Epithelial cell of proximal tubule (primary cell): ENCODE measurements at places on chromosomes 1 and 21.

- DNase-seq = no peak
These were observed 23.8 kb upstream of the ST3GAL3 start for GRCh38 chr1:43683560-43683959.

GRCh38 chr1:175320804-175321203 is 128.2 kb upstream of the KIAA0040 start:
- no peak for DNase-seq

GRCh38 chr1:27887215-27888021 is 15.1 kb downstream of the THEMIS2 start:
- DNase-seq = no peak

DNA sequence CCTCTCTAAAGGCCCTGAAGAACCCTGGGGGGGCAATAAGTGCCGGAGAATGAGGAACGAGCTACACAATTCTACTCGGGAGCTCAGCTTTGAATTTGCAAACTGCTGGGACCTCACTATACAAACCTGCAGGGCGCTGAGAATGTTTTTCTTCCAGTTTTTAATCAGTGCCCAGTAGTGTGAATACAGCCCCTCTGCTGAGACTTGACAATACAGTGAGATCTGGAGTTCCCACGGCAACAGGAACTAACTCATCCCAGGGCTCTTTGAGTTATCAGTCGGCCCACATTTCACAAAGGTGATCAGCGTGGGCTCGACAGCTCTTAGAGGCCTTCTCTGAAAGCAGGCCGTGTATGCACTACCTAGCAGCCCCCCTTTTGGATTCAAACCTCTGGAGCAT is 41.7 kb downstream of the TMEM53 start:
- DNase-seq = no peak

DNA sequence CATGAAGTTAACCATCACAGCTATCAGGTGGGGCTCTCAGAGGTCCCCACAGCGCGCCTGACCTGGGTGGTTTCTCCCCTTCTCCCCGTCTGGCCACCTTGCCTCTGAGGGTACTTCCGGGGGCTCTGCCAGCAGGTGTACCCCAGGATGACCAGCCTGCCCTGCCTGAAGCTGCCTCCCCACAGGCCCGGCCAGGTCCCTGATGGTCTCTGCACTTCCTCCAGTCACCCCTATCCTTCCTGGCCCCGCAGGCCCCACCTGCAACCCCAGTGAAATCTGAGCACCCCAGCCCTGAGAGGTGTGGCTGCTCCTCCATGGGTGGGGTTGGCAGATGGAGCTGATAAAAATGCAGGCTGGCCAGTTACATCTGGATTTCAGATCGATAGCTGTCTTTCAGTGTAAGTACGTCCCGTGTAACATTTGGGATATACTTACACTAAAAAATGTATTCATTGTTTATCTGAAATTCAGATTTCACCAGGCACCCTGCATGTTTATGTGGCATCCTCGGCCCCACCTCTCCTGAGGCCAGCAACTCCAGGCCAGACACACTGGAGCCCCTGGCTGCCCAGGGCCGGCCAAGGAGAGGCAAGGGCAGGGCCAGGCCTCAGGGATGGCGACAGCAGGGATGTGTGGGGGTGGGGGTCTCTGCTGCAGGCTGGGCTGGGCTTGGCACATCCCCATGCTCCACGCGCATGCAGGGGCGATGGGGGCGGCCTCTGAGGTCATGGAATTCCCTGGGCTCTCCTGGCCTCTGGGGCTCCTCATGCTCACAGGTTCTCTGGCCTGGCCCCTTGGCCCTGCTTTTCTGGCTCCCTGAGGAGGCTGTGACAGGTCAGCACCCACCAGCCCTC is 25.1 kb downstream of the LRRC3 start:
- no peak for DNase-seq

- no peak for DNase-seq
These were observed 6.9 kb downstream of the AHCYL1 start for GRCh38 chr1:109991400-109991925.

DNA sequence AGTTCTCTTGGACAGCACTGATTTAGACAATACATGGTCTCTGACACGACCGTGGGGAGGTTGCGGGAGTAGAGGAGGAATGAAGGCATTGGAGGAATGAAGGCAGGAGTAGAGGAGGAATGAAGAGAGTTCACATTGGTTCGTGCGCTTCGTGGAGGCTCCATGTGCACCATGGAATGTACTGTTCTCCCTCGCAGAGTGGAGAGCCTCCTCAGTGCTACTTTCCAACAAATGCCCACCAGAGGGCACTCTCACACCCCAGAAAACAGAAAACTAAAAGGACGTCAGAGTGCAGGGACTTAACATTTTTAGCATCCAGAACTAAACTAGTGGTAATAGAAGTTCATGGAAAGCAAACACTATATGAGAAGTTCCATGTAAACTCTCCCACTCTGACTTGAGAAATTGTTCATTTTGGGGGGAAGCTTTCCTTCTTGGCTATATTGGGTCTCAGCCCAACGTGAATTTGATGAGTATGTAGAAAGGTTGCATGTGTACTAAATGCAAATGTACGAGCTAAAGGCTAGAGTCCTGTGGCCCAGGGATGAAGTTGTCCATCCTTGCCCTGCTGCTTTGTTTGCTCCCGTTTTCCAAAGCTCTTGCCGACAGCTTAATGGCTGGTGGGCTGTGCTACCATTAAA is 211.6 kb downstream of the LMX1A start:
- DNase-seq = peak; percentile 7

DNA sequence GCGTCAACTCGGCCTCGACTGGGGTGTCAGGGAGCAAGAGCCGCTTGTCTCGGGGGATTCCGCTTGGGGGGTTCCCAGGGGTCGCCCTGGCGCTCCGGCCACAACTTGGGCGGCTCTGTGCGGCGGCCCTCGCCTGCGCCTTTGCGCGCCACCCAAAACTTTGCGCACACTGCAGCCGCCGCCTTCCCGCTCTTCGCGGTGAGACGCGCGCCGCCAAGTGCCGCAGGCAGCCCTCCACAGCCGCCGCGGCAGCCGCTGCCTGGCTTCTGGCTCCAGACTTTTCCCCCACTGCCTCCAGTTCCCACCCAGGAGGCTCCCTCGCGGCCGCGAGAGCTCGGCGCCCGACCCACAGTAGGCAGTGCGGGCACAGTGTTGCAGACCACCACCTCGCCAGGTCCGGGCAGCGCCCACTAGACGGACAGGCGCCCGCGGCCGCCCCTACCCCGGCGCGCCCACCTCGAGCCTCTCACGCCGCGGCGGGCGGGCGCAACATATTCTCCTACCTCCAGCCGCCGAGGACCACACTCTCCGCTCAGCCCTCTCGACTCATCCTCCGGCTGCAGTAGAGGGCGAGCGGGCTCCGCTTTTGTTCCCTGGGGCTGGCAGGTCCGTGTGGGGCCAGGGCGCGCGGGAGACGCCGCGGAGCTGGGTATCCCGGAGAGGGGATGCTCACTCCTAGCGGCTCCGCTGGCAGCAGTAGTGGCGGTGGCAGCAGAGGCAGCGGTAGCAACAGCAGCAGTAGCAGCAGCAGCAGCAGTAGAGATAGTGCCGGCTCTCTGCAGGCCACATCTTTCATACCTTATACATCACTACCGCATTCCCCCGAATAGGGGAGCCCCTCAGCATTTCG is 296.6 kb downstream of the OMA1 start:
- no peak for DNase-seq

- DNase-seq = no peak
These were observed 84.9 kb upstream of the ARHGEF16 start for GRCh38 chr1:3369446-3370076.

DNA sequence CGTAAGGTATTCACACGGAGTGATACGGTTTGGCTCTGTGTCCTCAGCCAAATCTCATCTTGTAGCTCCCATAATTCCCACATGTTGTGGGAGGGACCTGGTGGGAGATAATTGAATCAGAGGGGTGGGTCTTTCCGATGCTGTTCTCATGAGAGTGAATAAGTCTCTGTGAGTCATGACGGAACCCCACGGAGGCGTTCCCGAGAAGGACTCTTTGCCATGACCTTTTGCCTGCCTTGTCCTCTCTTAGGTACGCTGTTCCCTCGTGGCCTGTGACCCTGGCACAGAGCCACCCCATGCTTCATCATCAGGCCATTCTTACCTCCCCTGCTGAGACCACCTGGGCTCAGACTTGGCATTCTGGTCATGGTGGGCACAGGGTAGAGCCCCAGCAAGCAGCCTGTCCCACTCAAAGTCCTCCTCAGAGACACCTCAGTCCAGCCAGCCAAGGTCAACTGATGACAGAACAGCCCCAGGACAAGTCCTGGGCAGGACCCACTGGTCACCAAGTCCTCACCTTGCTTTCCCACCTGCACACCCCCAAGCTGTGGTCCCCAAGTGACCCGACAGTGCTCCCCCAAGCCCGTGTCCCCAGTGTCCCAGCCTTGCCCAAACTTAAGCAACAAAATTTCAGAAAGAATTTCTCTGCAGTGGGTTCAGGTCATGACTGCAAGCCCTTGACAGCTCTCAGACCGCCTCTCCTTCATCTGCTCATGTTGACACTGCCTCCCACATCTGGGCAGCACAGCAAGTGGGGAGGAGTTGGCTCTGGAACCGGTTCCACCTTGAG is 158.4 kb downstream of the ACTL8 start:
- DNase-seq = no peak

- DNase-seq = no peak
These were observed 27.4 kb upstream of the COQ8A start for GRCh38 chr1:226912587-226913176.

- DNase-seq = no peak
These were observed 2.6 kb downstream of the MARCKSL1 start for GRCh38 chr1:32333251-32333963.

GRCh38 chr1:78369546-78369945 is 121.2 kb upstream of the PTGFR start:
- no peak for DNase-seq

- DNase-seq = no peak
These were observed 784 bp upstream of the KCND3 start for GRCh38 chr1:111990026-111990877.

DNA sequence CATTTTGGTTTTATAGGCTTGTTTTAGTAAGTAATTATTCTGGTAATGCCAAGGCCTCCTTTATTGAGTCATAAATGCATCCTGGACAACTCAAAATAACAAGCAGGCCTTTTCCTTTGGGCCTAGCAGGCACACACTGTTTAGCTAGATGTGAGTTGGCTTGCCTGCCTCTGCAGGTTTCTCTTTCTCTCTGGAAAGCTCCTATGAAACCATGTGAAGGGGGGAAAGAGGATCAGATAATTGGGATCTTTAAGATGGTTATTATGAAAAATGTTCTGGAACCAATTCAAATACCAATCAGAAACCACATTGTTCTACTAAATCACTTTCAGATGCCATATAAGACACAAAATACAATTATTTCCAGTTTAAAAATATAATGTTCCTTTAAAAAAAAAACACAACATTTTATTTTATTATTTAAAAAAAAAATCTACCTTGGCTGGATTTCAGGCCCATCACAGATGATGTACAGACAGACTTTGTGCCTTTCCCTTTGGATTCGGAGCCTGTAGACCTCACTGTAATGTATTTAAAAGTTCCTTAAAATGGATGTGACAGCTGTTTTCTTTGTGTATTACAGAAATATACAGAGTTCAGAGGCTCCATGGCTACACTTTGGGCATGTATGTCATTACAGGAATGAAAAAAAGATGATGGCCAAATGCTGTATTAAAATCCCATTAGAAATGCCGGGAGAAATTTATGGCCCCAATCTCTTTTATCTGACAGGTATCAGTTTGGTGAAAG is 80.2 kb downstream of the NTMT2 start:
- DNase-seq = no peak

- no peak for DNase-seq
These were observed 20.6 kb downstream of the ATP6V1G3 start for GRCh38 chr1:198519639-198520501.

- DNase-seq = no peak
These were observed 120.7 kb downstream of the GRIK3 start for GRCh38 chr1:36913484-36914060.

GRCh38 chr1:160260406-160261382 is 1.7 kb downstream of the DCAF8 start:
- DNase-seq = peak; percentile 73

DNA sequence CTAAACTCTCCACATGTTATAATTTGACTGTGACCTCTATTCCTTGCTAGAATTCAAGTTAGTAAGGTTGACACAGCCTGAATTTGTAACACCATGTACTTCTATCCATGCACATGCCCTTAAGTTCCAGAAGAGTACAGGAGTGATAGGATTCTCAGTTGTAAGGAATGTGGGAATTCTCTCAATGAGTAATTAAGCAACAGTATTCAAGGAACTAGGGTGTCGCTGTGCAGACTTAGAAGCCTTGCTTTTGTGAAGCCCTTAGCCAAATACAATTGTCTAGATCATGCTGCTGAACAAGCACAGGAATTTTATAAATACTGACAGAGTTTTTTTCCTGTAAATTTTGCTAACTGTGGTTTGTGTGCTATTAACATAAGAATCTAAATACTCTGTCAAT is 276.3 kb upstream of the PTBP2 start:
- DNase-seq = peak; percentile 39

DNA sequence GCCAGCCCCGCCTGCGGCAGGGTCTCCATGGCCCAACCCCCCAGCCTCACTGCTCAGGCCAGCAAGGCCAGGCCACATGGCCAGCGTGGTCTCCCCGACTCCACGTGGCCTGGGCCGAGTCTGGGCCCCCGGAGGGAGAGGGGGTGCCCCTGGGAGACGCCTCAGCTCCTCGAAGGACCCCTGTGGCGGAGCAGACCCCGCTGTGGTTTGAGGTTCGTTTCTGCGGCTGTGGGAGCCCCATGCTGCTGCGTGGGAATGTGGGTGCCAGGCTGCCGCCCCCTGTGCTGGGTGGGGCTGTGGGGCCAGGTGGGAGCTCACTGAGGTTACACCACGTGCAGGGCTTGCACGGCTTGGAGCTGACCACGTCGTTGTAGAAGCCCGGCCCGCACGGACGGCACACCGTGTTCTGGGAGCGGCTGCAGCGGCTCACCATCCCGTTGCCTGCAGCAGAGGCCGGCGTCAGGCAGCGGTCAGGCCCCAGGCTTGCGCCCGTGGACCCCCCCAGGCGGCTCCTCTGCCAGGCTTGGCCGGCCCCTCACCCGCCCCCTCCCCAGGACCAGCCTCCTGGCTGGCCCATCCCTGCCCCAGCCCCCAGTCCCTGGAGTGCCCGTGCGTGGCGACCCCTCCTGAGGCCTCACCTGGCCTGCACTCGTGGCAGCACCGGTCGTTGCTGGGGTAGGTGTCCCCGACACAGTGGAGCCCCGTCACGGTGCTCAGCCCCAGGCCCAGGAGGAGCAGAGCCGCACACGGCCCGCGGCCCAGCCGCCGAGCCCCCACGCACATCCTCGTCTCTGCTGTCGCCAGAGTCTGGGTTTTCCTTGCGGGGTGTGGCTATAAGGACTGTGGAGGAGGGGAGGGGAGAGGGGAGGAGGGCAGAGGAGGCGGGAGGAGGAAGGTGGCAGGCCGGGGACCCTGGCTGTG is at the start of gene TNFRSF4:
TNFRSF4 (minus strand) TSS at position 809 of the 921 bp plus-strand sequence; CDS start at position 783, 26 bp downstream.
- DNase-seq = no peak

GRCh38 chr1:88658419-88658818 is 25.7 kb upstream of the PKN2 start:
- DNase-seq = no peak

- DNase-seq = no peak
These were observed 30.3 kb downstream of the INTS7 start for GRCh38 chr1:212004895-212005608.

- DNase-seq = no peak
These were observed 26.7 kb downstream of the GLIS1 start for GRCh38 chr1:53712276-53712675.
